ENCODE measurements at places on chromosomes 1 and 21.

- no peak for DNase-seq
These were observed 73.0 kb downstream of the HS2ST1 start for GRCh38 chr1:86987446-86987845.

GRCh38 chr1:178501705-178502329 is 5.1 kb upstream of the CLEC20A start:
- peak; percentile 15 for DNase-seq

GRCh38 chr1:85998105-85998855 is 158.3 kb downstream of the COL24A1 start:
- no peak for DNase-seq

DNA sequence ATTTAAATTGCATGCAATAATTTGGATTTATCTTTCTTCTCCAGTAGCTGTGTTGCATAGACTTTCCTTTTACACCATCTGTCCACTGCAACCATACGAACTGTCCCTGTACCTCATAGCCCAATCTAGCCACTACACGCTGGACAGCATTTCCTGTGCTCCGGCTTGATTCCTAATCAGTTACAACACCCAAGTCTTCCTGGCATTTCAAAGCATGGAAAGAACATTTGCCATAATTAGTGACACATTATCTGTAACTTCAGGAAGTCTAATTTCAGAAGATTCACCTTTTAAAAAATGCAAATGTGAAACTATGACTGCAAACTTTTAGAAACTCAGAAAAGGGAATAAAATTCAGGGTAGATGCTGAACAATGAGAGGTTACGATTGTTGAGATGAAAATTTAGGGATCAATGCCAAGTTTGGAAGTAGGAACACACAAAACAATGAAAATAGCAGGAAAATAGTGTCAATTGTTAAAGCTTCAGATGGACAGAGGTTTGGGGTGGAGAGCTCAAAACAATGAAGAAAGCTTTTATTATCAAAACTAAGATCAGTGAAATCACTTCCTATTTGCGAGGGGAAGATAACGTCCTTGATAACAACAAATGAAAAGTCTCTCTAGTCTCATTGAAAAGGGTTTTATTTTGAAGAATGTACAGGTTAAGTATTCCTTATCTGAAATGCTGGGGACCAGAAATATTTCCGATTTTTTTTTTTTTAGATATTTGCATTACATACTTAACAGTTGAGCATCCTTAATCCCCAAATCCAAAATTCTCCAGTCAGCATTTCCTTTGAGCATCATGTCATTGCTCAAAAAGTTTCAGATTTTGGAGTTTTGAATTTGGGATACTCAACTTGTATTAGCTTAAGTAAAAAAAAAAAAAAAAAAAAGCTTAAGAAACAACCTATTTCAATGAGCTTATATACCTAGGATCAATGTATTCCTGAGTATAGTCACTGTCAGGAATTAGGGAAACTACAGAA is 107.3 kb downstream of the FNBP1L start:
- no peak for DNase-seq

DNA sequence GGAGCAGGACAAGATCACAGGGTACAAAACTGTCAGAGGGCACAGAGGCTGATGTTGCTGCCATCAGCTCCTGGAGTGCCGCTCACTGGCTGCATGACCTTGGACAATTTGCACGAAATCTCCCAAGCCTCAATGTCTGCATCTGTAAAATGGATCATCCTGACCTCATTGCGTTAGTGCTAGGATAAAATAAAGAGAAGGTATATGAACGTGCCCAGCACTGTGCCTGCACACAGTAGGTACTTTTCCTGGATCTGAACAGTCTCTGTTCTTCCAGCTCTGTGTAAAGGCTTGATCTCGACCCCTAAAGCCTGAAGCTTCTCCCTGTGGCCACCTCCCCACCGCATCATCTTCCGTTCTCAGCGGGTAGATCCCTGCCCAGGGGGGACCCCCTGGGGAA is 12.9 kb downstream of the TNFRSF1B start:
- DNase-seq, result no peak

DNA sequence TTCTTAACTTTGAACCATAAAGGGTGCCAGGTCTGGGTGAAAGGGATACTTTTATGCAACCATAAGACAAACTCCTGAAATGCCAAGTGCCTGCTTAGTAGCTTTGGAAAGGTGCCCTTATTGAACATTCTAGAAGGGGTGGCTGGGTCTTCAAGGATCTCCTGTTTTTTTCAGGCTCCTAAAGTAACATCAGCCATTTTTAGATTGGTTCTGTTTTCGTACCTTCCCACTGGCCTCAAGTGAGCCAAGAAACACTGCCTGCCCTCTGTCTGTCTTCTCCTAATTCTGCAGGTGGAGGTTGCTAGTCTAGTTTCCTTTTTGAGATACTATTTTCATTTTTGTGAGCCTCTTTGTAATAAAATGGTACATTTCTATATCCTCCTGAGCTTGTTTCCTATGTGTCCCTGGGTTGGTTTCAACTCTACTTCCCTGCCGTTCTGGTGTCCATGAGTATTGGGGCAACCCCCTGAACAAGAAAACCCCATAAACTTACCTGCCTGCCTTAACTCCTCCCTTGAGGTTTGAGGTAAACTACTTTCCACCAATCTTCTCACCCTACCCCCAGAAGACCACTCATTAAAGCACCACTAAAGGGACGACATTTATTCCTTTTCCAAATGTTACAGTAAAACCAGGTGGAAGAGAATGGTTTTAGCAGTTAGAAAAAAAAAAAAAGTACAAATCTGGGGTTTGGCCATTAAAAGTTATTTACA is 2.6 kb downstream of the MARCKSL1 start:
- no peak for DNase-seq

DNA sequence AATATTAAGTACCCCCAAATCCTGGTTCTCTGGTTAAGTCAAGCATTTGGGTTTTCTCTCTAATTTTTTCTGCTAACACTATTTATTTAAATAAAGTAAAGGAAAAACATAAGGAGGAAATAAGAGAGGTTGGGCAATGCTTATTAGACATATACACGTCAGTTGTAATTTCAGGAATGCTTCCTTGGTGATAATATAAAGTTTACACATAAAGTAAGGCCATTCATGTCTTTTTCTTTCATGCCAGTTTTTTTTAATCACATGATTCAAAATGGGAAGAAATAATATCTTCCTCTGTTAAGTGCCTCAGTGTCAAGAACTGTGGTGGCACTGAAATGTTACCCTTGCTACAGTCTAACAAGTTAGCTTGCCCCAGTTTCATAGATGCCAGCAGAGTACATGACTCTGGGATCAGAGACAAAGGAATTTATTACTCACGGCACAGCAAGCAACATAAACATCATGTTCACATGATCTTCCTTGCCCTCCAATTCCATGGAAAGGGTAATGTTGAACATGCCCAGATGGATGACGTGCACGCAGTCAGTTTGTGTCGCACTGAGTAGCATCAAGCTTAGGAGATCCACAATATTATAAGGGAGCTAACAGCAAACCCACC is 184.9 kb downstream of the PLA2G4A start:
- DNase-seq, result no peak

DNA sequence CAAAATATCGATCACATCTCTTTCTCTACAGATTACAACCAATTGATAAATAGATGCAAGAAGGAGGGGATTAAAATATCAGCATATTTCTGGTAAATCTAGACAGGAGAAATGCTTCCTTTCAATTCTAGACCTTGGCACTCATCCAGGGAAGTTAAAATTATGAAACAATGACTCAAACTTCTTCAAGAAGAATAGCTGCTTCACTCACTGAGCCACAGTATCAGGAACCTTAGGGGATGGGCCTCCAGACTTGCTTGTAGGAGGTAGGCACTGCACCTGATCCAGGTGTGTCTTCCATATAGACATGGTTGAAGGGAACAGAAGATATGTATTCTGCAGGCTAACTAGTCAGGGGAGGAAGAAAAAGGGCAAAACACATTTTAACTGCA is 9.8 kb downstream of the SLAMF7 start:
- DNase-seq, result no peak

- no peak for DNase-seq
These were observed 156.9 kb downstream of the LRRC40 start for GRCh38 chr1:70048336-70049094.

GRCh38 chr1:179237222-179237621 is 7.7 kb upstream of the ABL2 start:
- DNase-seq, result no peak

- no peak for DNase-seq
These were observed 3.6 kb upstream of the BACH1 start for GRCh38 chr21:29295066-29295650.

- no peak for DNase-seq
These were observed 932 bp upstream of the USP24 start for GRCh38 chr1:55216096-55216495.

DNA sequence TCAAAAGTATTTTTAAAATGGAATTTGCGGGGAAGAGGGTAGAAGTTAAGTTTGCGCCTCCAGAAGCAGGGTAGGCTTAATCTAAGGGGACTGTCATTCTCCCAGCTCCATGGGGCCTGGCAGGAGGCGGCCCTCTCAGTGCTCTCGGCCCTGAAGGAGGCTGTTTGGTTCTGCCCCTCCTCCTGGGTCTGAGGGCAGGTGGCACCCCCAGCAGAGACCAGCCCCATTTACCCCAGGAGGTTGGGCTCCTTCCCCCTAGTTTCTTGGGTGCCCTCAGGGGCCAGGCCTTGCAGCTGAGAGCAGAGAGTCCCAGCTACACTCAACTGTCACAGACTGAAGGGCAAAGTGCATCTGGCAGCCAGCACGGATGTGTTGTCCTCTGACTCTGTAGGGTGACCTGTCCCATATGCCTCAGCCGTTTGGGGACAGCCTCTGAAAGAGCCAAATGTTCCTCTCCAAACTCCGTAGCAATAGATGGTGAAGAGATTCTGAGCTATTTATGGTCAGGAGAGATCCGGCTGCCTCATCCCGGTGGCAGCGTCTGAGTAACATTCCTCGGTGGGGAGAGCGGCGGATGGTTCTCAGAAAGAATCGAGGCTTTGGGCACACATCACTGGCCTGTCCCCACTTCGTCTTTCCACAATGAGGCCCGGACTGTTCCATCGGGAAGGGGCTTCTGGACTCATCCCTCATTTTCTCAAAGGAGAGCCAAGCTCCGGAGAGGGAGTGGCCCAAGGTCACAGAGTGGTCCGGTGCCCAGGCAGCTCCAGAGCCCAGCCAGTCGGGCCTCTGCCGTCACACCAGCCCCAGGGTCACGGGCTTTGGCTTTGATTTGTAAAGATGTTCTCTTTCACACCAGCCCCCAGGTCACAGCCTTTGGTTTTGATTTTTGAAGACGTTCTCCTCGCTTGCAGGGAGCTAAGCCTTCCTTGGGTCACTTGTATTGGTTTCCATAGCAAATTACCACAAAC is 424.2 kb upstream of the VAMP3 start:
- DNase-seq, result no peak

DNA sequence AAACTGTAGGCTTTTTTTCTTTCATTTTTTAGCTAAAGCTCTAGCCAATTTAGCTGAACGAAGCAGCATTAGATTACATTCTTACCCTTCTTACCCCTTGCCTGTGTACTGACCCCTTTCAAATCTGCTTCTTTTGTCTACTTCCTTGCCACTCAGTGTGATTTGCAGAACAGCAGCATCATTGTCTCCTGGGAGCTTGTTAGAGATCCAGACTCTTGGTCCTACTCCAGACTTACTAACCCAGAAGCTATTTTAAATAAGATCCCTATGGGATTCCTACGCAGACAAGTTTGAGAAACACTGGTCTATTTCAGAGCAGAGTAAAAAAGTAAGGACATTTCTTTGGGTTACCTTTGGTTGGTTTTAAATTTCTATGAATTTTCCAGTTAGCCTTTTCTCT is 13.8 kb downstream of the LRRC39 start:
- DNase-seq, result no peak

- no peak for DNase-seq
These were observed 19.3 kb downstream of the TMCO4 start for GRCh38 chr1:19780267-19780877.

GRCh38 chr1:87644033-87644578 is 315.4 kb downstream of the LMO4 start:
- no peak for DNase-seq

DNA sequence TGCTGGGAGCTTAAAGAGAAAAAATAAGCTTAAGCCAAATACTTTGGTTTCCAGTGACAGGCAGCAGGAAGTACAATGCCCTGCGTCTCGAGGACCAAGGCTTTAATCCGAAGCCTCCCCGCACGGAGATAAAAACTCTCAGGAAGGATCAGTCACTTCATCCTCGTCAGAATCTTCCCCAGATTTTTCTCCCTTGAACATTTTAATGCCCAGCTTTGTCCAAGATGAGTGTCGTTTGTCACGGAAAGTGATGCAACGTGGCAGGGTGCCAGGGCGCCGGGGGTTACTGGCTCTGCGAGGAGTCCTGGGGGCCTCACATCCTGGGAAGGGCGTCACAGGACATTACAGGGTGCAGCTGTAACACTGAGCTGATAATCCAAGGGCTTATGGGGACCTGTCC is 25.2 kb upstream of the PCBP3 start:
- no peak for DNase-seq

DNA sequence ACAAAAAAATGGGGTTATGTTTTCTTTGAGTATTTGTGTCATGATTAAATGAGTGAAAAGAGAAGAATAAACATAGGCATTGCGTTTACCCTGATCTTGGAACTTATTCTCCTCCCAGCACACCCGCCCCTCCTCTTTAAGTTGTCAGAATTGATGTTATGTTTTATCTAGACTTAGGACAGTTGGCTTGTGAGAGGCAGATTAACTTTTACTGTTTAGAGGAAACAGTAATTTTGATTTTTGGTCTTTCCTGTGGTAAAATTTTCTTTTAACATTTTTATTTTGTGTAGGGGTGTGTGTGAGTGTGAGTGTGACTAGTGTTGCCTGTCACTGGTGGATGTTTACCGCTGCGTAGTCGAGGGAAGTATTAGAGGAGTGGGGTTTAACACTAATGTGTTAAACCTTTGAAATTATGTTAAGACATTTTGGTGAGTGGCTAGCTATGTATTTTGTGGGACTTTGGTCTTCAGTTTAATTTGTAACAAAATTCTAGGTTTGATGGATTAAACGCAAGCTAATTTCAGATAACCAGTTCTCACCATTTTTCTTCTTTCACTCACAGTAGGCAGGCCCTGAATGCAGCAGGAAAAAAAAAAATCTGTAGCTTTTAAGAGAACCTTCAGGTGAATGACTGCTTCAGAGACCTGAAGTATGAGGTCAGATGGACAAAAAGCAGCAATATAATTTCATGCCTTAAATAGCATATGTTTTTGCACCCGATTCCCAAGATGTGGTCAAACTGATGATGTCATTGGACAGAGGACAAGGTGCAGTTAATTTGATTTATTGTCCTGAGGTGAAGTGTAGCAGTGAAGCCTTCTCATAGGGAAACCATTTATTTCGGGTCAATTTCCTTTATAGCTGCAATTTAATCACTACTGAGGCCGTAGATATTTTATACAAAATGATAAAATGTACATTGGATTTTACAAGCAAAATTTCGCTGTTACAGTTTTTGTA is 2.7 kb downstream of the POU2F1 start:
- no peak for DNase-seq

GRCh38 chr1:167794043-167794442 is 72.3 kb downstream of the MPZL1 start:
- DNase-seq, result no peak
